ENCODE measurements at places on chromosomes 1 and 21.

DNA sequence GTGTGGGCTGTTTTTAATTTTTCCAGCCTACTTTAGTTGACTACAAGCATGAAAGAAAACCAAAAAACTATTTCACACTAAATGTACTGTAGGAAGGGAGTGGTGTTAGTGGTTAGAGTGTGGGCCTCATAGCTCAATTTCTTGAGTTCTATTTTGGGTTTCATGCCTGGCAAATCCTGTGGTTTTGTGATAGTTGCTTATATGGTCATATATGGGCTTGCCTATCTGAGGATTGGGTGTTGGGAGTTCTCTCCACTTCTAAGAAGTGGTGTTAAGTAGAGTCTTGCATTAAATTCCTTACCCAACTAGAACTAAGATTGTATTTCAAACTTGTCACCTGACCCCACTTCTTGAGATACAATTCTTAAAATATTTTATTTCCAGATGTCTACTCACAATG is 37.8 kb upstream of the COL11A1 start:
- H3K27ac ChIP-seq: no peak overlapping the region
- H3K4me1 ChIP-seq: no peaks in the 10 kb centered on the region
- no peaks in the 10 kb centered on the region for H3K27me3 ChIP-seq
- H3K36me3 ChIP-seq: no peaks in the 10 kb centered on the region
- no peak for DNase-seq

GRCh38 chr1:178048426-178048825 is 45.5 kb upstream of the RASAL2 start:
- no peak for DNase-seq
- no peak overlapping the region for H3K27ac ChIP-seq
- no peak overlapping the region for H3K4me3 ChIP-seq
- no peaks in the 10 kb centered on the region for H3K27me3 ChIP-seq

DNA sequence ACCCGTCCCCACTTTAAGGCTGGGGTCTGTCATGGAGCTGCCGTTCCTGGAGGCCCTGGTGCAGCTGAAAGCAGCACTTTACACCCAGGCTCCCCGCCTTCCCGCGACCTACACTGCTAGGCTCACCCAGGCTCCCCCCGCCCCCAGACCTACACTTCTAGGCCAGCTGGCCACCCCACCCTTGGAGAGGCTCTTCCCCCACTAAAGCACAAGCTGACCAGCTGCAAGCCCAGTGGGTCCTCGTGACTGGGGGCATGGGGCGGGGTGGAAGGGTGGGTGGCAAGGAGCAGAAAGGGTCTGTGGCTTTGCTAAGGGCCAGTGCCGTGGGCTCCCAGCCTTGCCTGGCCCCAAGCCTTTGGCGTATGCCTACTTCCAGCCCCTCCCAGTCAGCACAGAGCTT is 9.7 kb upstream of the ARHGEF16 start:
- no peaks in the 10 kb centered on the region for H3K4me1 ChIP-seq
- H3K36me3 ChIP-seq: no peaks in the 10 kb centered on the region
- DNase-seq: no peak
- H3K27ac ChIP-seq: no peak overlapping the region
- no peaks in the 10 kb centered on the region for H3K27me3 ChIP-seq

GRCh38 chr1:152225678-152226077 is 1.7 kb upstream of the HRNR start:
- no peaks in the 10 kb centered on the region for H3K27me3 ChIP-seq
- no peak for DNase-seq
- H3K27ac ChIP-seq: no peak overlapping the region

DNA sequence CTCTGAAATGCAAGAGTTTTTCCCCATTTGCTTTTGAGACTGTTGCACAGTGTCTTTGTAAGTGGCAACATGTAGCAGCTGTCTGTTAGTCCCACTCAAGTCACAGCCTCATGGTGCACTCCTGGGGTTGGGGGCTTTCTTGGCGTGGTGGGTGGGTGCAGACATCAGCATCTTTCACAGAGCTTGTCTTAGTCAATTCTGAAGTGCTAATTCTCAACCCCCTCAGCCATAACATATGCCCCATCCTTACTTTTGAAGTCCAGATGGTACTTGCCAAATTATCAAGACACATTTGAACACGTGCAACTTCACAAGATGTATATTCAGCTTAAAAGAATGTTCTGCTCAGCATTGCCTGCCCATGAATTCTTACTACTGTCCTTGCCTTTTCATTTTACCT is 87.1 kb downstream of the VCAM1 start:
- no peaks in the 10 kb centered on the region for H3K27me3 ChIP-seq
- no peak overlapping the region for H3K4me3 ChIP-seq
- no peaks in the 10 kb centered on the region for H3K36me3 ChIP-seq
- H3K4me1 ChIP-seq: no peaks in the 10 kb centered on the region
- no peak for DNase-seq

GRCh38 chr21:33755354-33755753 is 113.1 kb downstream of the ITSN1 start:
- no peak for DNase-seq
- no peak overlapping the region for H3K4me3 ChIP-seq
- H3K27ac ChIP-seq: no peak overlapping the region
- no peaks in the 10 kb centered on the region for H3K27me3 ChIP-seq

GRCh38 chr1:79197421-79197820 is 190.9 kb upstream of the ADGRL4 start:
- H3K27ac ChIP-seq: no peak overlapping the region
- H3K4me1 ChIP-seq: no peaks in the 10 kb centered on the region
- H3K27me3 ChIP-seq: no peaks in the 10 kb centered on the region
- no peaks in the 10 kb centered on the region for H3K36me3 ChIP-seq
- DNase-seq: no peak
- H3K4me3 ChIP-seq: no peak overlapping the region

DNA sequence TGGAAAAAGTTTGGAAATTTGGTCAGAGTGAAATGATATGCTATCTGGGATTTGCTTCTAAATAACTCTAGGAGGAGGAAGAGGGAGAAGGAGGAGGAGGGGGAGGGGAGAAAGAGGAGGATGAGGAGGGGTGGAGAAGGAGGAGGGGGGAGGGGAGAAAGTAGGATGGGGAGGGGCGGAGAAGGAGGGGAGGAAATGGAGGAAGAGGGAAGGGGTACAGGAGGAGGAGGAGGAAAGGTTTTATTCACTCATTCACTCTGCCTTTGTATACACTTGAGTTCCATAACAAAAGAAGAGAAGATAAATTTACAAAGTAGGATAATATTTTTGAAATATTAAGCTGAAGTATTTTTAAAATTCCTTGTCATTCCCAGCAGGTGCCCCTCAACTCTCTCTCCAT is 6.3 kb upstream of the VPS26C start:
- H3K27me3 ChIP-seq: no peaks in the 10 kb centered on the region
- H3K27ac ChIP-seq: no peak overlapping the region
- no peak overlapping the region for H3K4me3 ChIP-seq
- DNase-seq: no peak
- no peaks in the 10 kb centered on the region for H3K36me3 ChIP-seq
- H3K4me1 ChIP-seq: no peaks in the 10 kb centered on the region

DNA sequence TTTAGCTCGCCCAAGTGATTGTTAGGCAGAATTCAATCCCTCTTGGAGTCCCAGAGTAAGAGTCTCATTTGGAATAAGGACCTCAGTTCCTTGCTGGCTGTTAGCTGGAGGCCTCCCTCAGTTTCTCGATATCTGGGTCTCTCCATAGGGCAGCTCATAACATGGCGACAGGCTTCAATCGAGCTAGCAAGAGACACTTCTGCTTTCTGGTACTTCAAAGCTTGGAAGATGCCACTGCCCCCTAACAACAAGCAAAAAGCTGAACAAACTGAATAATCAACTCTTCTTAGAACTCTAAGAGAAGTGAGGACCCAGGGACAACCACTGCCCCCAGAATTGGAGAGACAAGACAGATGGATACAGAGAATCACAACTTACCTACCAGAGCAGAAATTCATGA is 86.2 kb downstream of the TEX35 start:
- peaks cover 3% of the 10 kb centered on the region for H3K4me1 ChIP-seq
- H3K36me3 ChIP-seq: no peaks in the 10 kb centered on the region
- H3K27me3 ChIP-seq: no peaks in the 10 kb centered on the region
- DNase-seq: no peak

GRCh38 chr21:40615505-40616376 is 231.2 kb downstream of the DSCAM start:
- no peak for DNase-seq
- no peak overlapping the region for H3K4me3 ChIP-seq
- no peaks in the 10 kb centered on the region for H3K36me3 ChIP-seq

- H3K27me3 ChIP-seq: no peaks in the 10 kb centered on the region
- no peak overlapping the region for H3K4me3 ChIP-seq
- no peaks in the 10 kb centered on the region for H3K4me1 ChIP-seq
These were observed 49.8 kb upstream of the WLS start for GRCh38 chr1:68281946-68282615.

DNA sequence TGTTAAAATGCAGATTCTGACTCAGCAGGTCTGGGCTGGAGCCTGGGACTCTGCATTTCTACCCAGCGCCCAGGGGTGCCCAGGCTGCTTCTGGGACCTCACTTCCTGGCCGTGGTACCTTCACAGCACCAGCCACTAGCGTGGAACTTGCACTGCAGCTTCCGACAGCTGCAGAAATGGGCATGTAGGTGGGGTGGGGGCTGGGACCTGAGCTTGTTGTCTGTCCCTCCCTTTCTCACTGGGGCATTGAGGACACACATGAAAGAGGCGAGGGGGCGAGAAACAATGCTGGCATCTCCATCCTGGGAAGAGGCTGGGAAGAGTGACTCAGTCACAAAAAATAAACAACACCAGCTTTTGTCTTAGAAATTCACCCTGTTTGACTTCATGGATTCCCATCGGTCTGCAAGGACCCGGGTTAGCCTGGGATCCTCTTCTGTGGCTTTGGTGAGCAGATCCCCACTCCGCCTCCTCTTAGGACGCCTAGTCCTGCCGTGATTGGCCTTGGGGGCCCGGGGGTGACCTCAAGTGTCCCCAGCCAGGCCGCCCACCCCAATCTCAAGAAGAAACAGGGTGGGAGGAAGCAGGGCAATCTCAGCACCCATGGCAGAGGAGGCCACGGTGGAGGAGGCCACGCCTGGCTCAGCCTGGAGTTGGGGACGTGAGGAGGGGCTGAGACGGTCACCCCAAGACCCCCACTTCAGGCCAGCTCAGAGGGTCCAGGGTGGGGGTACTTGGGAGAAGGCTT is 29.9 kb upstream of the POFUT2 start:
- H3K36me3 ChIP-seq: no peaks in the 10 kb centered on the region
- peak overlapping the region; percentile 91 for H3K27ac ChIP-seq
- peaks cover 43% of the 10 kb centered on the region for H3K4me1 ChIP-seq
- DNase-seq: peak; percentile 22

DNA sequence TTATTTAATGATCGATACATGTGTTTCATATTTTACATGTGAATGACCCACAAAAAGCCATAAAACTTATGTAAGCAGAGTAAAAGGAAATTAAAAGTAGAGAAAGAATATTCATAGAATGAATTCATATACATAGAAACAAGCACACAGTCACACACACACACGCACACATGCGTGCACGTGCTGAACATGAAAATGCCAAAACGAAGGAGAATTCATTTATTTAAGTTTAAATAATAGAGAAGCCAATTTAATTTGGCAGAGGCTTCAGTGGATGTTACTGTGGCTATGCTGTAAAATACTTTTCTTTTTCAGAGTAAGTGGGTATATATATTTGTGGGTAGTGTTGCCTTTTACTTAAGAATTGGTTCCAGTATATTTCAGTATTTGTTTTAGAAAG is 145.0 kb upstream of the C21orf91 start:
- H3K36me3 ChIP-seq: no peaks in the 10 kb centered on the region
- no peaks in the 10 kb centered on the region for H3K4me1 ChIP-seq
- H3K27me3 ChIP-seq: no peaks in the 10 kb centered on the region
- H3K4me3 ChIP-seq: no peak overlapping the region
- H3K27ac ChIP-seq: no peak overlapping the region

GRCh38 chr1:211827051-211827450 is 3.5 kb downstream of the LPGAT1 start:
- no peak overlapping the region for H3K4me3 ChIP-seq
- H3K27me3 ChIP-seq: no peaks in the 10 kb centered on the region
- no peaks in the 10 kb centered on the region for H3K4me1 ChIP-seq
- DNase-seq: no peak

- H3K27ac ChIP-seq: no peak overlapping the region
- DNase-seq: no peak
- H3K27me3 ChIP-seq: no peaks in the 10 kb centered on the region
- H3K36me3 ChIP-seq: no peaks in the 10 kb centered on the region
- no peak overlapping the region for H3K4me3 ChIP-seq
These were observed 359.0 kb downstream of the RGS7 start for GRCh38 chr1:240998024-240998423.

- no peak overlapping the region for H3K27ac ChIP-seq
- peaks cover 3% of the 10 kb centered on the region for H3K36me3 ChIP-seq
- peak; percentile 55 for DNase-seq
These were observed 31.4 kb downstream of the DDR2 start for GRCh38 chr1:162663589-162664106.

GRCh38 chr1:17667641-17668040 is 87.5 kb upstream of the ACTL8 start:
- no peaks in the 10 kb centered on the region for H3K36me3 ChIP-seq
- H3K27me3 ChIP-seq: no peaks in the 10 kb centered on the region
- peaks cover 3% of the 10 kb centered on the region for H3K4me1 ChIP-seq
- DNase-seq: no peak

DNA sequence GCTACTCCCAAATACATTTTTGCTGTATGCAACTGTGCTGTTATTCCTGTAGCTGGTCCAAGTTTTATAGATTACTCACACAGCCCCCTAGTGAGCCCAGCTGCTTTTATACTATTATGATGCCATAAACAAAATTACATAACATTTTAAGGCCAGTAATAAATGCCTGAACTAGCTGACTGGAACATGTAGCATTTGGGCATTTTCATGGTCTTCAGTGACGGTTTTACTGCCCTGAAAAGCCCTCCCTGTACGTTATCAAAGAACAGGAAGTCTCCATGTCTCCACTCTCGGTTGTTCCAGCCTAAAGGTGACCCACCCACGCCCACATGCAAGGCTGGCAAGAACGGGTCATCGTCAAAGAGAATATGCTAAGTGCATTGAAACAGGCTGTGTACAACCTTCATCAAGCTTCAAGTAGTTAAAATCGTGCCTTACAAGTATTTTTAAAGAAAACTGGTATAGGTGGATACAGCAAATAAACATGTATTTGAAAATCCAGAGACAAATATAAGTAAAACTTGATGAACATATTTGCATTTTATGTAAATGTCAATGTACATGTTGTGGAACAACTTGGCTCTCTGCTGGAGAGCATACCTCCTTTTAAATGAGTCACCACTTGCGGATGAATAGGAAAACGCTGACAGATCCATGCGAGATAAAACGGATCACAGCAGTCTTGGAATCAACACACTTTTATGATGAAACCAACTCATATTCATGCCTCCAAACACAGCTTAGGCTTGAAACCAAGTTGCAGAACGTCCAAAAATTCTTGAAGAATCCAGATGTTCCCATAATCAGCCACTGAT is 520.5 kb downstream of the SMYD3 start:
- H3K4me3 ChIP-seq: no peak overlapping the region
- DNase-seq: no peak
- no peaks in the 10 kb centered on the region for H3K36me3 ChIP-seq
- H3K4me1 ChIP-seq: no peaks in the 10 kb centered on the region

GRCh38 chr1:51073456-51073855 is 28.6 kb upstream of the C1orf185 start:
- H3K27me3 ChIP-seq: no peaks in the 10 kb centered on the region
- no peak overlapping the region for H3K4me3 ChIP-seq
- H3K36me3 ChIP-seq: no peaks in the 10 kb centered on the region
- no peaks in the 10 kb centered on the region for H3K4me1 ChIP-seq

Measured in heart left ventricle (tissue), 16 donors.